NCI-H526 (cell line): ENCODE measurements at places on chromosomes 12 and 14.

- peak; percentile 58 for DNase-seq
Observed at GRCh38 chr12:117212563-117213190, 22.4 kb upstream of the FBXO21 start.

DNA sequence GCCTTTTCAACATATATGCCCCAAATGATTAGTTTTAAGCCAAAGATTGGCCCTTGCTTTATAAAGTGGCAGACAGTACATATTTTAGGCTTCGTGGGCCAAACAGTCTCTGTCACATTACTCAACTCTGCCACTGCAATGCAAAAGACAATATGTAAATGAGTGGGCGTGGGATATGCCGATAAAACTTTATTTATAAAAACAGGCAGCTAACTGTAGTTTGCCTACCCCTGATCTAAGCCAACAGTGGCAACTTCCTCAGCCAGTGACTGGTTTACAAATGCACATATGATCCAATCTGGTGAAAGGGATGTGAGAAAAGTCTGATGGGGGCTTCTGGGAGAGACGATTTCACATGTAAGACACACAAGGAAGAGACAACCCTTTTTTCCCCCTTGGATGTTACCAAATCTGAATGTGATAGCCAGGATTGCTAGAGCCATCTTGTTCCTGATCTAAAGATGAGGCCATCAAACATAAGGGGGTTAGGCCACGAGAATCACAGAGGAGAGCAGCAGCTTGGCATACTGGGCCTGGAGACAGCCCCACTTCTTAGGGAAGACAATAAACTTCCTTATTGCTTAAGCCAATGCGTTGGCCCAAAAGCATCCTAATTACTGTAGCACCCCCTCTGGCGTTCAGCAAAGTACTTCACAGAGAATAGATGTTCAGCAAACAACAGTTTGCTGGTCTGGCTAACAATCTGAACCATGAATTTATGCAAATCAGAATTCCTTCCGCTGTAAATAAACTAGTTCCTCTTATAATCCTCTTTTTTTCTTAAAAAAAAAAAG, 75.2 kb upstream of the TMCC3 start:
- peak; percentile 39 for DNase-seq

GRCh38 chr12:14577344-14577743, 9.7 kb upstream of the PLBD1 start:
- no peak for DNase-seq

DNA sequence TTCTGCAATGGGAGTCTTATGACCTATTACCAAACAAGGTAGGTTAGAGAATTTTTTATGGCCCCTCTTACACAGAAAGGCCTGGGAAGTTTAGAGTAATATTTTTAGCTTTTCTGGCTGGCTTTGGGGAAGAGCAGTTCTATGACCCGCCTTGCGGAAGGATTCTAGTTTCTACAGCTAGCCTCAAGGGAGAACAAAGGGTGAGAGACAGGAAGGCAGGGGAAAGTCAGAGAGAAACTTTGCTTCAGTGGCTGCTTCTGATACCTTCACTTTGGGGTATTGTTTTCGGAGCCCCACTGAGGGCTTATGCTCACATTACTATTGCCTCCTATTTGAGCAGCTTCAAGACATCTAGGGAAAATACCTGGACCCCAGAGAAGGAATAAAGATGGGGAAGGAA, 80.7 kb upstream of the NUDT4 start:
- DNase-seq = no peak

DNA sequence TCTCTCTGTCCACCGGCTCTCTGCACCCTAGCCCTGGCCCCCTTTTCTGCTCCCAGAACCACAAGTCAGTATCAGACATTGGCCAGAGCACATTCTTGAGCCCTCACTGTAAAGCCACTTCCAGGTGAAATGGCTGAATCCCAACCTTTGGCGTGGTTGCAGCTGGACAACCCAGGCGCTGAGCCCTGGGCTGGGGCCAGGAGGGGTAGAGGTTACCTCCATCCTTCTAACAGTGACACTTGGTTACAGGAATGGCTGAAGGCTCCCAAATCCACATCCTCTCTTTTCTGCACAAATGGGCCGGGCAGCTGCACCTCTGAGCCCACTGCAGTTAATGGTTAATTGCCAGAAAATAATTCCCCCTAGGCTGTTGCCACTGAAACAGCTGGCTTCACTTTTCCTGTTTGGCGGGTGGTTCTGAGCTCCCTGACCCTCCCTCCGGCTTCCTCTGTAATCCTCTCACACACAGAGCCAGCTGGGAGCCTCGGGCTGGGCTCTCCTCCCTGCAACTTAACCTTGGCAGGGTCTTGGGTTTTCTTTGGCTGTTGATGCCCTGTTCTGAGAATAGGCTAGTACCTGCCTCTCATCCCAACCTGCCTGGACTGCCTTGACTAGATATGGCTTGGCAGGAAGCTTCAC, 44.1 kb downstream of the TSPAN11 start:
- no peak for DNase-seq

DNA sequence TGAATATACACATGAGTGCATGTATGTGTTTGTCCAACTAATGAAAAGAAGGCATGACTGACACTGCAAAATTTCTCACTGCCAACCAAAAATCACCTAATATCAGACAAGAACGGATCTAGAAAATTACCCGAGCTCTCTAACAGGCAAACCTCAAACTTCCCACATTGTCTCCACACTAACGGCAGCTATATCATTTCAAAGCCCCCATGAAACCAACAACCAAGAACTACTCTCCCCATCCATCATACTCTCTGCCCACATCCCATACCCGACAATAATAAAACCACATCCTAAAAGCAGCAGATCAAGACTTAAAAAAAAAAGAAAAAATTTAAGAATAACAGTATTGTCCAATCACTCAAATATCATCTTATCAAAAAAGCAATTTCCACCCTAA, 227.1 kb downstream of the CEP128 start:
- no peak for DNase-seq

- DNase-seq = no peak
Observed at GRCh38 chr14:59271256-59271655, 82.8 kb downstream of the DAAM1 start.

- no peak for DNase-seq
Observed at GRCh38 chr12:104304261-104305009, 896 bp downstream of the EID3 start.

DNA sequence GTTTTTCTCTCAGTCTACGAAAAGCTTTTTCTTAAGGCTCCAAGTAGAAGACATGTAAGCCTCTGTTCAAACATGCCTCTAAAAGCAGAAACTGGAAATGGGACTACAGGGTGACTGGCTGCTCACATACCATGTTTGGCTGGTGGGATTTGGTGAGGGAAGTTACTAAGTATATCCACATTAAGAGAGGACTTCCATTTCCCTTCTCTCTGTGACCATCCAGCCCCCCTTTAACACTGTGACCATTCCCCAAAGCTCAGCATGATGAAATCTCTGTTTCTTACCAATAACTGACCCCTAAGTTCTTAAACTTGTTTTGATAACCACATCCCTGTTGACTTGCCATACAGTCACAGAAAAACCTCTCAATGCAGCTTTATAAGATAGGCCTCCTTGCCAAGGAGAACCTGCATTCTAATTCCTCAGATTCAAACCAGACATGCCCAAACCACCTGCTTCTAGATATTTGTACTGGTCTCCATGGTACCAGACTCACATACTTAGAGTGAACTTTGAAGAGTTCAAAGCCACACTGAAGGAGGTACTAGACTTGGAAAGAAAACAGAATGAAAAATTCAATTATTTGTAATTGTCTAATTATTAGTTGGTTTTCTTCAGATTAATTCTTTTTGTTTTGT, 102.2 kb downstream of the VEZT start:
- DNase-seq = no peak

DNA sequence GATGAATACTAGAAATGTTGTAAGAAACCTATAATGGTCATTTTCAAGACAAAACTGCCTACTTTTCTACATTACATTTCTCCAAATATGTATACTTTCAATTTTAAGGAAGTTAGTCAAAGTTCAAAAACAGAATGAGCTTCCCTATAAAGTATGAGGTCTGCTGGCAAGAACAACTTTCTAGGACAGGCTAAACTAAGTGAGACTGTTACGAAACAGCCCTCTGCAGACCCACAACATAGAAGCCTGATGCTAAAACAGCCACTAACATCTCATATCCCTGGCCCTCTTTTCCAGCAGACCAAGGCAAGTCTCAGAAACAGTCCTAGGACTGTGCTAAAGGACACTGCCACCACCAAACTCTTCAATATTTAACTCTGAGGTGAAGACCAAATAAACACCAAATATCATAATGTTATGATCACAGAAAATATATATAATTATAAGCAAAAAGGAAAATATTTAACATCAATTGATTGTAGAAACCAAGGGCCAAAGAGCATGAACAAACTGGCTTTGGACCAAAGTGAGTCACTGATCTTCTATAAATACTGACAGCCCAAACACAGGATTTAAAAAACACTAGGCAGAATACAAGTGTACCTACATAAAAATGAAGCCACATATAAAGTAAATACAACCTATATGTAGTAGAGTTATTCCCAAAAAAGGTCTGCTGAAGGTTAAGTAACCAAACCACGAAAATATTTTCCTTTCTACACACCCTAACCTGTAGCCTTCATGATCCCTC, 27.7 kb downstream of the PPP4R3A start:
- no peak for DNase-seq

GRCh38 chr12:4809013-4809448, 88.8 kb downstream of the GALNT8 start:
- no peak for DNase-seq

GRCh38 chr12:49698619-49699545, 8.3 kb downstream of the FMNL3 start:
- no peak for DNase-seq

DNA sequence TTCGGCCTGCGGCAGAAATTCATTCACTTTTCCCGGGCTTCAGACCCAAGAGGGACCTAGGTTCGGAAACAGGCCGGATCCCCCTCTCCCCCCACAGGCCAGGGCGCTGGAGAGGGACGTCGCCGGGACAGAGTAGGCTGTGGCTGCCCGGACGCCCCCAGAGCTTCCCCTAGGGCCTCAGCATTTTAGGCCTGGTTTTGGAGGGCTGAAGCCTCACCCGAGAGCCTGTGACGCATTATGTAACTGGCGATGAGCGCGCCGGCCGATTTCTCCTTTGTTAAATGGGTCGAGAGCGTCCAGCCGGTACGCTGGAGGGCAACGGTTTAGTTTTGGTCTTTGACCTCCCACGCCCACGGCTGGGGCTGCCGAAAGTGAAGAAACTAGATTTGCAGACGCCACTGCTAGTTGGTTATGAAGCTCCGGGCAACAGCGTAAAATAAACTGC, 657 bp downstream of the PEBP1 start:
- DNase-seq = peak; percentile 31

DNA sequence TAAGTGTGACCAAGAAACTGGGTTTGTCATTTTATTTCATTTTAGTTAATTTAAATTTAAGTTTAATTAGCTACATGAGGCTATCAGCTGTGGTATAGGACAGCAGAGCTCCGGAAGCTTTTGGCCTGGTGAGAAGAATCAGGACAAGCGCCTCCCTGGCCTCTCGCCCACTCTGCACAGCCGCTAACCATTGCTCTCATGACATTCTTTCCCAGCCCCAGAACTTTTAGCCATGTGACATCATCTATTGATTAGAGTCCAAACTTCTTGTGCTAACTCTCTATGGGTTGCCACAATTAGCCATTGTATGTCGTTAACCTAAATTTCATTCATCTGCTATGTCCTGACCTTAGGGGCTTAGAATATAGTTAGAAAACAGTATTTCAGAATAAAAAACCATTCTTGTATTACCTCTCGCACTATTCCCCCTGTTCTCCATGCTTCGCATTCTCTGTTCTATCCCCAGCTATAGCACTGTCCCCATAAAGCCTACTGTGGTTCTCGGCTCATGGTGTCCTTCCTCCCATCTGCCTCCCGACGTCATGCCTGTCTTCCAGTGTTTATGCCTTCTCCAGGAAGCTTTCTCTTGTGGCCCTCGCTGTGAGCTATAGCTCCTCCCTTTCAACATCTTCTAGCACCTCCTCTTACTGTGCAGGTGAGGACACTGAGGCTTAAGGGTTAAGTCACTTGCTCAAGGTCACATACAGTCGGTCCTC, 23.5 kb downstream of the SSH1 start:
- DNase-seq = no peak

DNA sequence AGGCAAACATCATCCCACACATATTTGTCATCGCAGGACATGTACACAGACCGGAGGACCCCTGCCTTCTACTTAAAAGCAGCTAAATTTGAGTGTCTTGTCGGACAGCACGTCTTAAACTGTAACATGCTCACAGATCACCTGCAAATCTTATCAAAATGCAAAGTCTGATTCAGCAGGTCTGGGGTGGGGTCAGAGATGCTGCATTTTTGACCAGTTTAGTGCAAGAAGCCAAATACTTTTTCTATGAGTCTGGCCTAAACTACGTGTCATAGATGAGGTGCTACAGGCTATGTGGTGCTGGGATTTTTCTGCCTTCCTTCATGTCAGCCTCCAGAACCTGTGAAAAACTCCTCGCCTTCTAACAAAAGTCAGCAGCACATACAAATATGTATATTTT, 178.8 kb upstream of the LHX5 start:
- DNase-seq = no peak
